ENCODE measurements at places on chromosomes 2 and 18.

DNA sequence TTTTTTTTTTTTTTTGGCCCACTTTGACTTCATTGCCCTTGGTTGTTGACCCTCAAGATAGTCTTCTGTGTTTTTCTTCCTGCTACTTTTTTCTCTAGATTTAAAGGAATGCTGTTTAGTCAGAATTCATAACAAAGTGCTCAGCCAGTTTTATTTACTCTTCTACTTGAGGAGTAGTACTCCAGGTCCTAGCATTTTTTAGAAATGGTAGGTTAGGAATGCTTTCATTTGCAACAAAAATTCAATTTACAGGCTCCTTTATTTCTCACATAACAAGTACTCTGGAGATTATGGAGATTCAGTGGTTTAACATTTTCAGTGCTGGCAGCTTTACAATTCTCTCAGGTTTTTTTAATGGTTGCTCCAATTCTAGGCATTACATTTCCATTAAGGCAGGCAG is 58.2 kb downstream of the KIAA1328 start:
- DNase-seq: no peak

- DNase-seq: no peak
Observed at GRCh38 chr2:176691471-176691870, 422.2 kb downstream of the MTX2 start.

DNA sequence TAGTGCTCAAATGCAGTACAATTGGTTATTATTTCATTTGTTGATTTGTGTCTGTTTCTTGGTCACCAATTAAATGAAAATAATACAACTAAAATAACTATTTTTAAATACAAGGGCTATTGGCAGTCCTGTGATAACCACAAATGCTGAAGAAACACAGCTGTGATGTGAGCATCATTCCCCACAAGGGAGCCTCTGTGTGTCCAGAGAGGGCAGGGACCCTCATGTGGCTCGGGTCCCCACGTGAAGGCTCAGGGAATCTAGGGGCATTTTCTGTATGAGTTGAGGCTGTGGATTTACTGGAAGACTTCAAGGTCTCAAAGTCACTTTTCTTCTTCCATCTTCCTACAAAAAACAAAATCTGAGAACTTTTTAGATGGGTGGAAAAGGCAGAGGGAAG is 316.1 kb upstream of the RAB12 start:
- DNase-seq: no peak

GRCh38 chr2:237281836-237282306 is 132.1 kb downstream of the COL6A3 start:
- DNase-seq: no peak

DNA sequence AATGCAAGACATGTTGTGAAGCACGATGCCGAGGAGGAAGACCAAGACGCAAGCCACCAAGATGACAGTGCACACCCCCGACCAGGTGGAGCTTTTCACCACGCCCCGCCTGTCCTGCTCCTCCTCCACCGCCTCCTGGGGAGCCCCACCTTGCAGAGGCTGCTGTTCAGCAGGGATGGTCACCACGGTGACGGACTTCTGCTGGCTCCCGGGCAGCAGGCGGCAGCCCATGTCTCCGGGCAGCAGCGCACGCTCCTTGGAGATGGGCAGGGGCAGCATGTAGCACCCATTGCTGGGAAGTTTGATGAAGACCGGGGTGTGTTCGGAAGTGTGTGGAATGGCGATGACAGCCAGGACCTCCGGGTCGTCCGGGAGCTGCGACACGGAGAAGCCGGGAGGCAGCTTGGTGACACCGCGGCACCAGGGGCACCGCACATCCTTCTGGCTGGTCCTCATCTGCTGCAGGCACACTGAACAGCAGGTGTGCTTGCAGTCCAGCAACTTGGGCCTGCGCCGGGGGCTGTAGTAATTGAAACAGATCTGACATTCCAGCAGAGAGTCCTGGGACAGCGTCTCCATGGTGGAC is 76.8 kb downstream of the RNF152 start:
- DNase-seq: no peak

DNA sequence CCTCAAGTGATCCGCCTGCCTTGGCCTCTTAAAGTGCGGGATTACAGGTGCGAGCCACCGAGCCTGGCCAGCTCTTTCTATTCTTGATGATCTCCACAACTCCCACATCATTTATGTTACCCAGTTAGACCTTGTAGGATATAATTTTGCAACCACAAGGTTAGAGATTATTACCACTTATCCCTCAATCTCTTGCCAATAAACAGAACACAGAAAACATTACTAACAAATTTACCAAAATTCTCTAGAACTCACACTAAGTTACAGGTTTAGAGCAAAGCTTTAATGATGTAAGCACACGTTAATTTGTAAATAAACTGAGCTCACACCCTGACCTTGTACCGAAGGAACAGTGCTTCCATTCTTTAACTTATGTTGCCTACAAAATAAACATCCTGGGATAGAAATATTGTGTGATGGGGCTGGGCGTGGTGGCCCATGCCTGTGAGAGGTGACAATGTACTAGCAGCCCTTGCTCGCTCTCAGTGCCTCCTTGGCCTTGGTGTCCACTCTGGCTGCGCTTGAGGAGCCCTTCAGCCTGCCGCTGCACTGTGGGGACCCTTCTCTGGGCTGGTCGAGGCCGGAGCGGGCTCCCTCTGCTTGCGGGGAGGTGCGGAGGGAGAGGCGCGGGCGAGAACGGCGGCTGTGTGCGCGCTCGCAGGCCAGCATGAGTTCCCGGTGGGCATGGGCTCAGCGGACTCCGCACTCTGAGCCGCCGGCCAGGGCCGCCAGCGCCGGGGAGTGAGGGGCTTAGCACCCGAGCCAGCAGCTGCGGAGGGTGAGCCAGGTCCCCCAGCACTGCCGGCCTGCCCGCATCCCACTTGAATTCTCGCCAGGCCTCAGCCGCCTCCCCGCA is 42.1 kb upstream of the ITSN2 start:
- DNase-seq: no peak

GRCh38 chr2:134079373-134079772 is 174.5 kb upstream of the MGAT5 start:
- no peak for DNase-seq

- no peak for DNase-seq
Observed at GRCh38 chr2:223469270-223470046, 132.7 kb downstream of the SCG2 start.

DNA sequence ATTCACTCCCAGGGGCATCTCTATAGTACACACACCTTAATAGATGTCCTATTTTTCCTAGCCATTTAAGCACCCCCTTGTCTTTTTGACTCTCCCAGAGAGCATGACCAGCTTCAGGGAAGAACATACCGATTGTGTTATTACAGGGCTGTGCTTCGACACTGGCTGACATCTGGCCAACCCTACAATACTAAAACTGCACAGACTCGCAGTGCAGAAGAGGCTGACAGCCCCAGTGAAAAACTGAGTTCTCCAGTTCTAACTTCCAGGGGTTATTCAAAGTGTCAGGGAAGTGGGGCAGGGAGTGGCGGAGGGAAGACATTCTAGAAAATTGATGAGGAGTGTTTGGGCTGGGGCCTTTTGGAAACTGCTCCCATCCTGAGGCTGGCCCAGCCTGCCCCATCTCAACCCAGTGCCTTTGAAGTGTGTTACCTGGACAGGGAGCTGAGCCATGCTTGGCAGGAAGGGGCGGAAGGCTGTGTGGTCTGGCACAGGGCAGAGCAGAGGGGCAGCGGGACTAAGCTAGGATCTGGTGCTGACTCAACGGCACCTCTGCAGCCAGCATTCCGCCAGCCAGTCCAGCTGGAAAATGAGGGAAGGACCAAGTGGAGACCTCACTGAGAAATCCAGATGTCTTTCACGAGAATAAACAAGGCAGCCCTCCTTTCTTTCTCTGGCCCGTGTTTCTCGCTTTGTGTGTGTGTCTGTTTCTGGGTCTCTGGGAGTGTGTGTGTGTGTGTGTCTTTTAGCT is 15.4 kb upstream of the IGFBP5 start:
- DNase-seq: no peak

DNA sequence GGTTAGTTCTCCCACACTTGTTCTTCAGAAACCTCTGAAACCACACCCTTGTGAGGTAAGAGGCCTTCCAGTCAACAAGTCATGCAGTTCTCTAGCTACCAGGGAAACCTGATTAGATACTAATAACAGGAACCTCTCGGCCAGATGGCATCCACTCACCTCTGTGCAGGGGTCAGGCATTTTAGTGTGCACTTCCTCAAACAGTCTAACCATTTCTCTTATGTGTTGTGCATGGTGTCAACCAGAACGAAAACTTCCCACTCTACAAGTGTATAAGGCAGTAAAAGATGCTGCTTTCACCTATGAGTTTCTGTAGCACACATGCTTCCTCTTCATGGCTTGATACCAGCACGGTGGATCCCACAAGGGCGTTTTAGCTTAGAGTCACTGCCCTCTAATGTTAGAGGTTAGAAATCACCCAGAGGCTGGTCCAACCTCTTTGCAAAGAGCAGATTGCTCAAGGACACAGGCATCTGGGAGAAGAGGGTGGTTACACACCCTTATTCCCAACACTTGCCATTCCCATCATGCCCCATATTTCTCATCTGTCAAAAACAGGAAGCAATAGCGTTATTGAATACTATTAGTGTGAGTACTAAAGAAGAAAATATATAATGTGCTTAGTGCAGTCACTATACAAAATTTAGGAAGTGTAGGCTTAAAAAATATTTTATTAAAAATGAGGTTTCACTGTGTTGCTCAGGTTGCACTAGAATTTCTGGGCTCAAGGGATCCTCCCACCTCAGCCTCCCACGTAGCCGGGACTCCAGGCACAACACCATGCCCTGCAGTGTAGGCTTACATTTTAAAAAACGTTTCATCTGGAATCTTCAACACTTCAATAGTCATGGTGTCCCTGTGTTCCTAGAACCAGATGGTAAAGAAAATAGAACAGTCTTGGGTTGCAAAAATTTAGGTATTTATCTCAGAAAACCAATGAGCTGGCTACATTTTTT is 34.5 kb upstream of the RAB31 start:
- no peak for DNase-seq

DNA sequence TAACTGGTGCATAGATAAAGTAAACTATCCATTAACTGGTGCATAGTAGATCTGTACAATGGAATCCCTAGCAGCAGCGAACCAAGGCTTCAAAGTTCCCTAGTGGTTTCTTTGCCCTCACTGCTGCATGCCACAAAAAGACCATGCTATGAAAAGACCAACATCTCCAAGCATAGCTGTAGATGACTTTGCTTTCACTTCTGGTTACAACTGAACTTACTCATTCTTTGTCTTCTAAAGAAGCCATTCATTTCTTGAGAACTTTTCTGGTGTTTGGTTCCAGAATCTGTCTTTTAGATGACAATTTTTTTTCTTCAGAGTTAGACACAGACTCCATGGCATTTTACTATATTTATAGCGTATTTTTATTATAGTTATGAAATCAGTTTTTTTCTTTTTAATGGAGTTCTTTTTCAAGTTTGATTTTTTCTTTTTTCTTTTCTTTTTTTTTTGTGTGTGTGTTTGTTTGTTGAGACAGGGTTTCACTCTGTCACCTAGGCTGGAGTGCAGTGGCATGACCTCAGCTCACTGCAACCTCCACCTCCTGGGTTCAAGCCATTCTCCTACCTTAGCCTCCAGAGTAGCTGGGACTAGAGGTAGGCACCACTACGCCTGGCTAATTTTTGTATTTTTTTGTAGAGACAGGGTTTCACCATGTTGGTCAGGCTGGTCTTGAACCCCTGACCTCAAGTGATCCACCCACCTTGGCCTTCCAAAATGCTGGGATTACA is 63.6 kb downstream of the SLC35F5 start:
- no peak for DNase-seq

- no peak for DNase-seq
Observed at GRCh38 chr2:106062627-106063026, 131.5 kb downstream of the UXS1 start.

GRCh38 chr2:68714866-68715265 is 19.7 kb upstream of the ARHGAP25 start:
- no peak for DNase-seq

DNA sequence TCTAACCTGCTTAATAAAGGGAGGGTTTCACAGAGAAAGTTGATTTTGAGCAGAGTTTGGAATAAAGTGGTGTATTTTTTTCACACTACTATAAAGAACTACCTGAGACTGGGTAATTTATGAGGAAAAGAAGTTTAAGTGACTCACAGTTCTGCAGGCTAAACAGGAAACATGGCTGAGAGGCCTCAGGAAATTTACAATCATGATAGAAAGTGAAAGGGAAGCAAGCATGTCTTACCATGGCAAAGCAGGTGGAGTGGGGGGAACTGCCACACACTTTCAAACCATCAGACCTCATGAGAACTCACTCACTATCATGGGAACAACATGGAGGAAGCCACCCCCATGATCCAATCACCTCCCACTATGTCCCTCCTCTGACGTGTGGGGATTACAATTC is 546.7 kb downstream of the EPHA4 start:
- no peak for DNase-seq

DNA sequence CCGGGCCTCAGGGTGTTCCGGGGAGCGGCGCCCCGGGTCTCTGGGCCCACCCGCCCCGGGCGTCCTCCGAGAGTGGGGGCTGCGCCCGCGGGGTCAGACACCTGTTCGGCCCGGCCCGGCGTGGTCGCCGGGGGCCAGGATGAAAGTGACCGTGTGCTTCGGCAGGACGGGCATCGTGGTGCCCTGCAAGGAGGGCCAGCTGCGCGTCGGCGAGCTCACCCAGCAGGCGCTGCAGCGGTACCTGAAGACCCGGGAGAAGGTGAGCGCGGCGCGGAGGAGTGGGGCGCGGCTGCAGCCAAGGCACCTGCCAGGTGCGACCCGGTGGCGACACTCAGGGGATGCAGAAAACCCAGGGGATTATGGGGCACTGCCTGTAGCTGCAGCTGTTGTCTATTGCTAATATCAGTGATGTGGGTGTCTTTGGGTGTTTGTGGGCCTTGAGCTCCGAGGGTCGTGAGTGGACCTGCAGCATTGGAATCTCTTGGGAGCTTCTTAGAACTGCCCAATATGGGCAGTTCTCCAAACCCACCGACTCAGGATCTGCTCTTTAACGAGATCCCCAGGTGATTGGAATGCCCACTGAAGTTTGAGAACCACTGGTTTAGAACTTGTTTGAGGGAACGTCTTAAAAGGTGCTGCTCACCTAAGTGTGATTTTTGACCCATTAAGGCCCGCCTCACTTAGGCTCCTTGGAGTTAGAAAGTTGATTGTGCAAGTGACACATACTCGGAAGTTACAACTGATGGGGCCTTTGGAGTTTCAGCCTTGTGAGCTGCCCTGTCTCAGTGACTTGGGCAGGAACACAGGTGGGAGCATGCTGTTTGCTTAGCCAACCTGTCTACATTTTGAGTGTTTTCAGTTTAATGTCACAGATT is 823 bp downstream of the PARD3B start:
- no peak for DNase-seq

DNA sequence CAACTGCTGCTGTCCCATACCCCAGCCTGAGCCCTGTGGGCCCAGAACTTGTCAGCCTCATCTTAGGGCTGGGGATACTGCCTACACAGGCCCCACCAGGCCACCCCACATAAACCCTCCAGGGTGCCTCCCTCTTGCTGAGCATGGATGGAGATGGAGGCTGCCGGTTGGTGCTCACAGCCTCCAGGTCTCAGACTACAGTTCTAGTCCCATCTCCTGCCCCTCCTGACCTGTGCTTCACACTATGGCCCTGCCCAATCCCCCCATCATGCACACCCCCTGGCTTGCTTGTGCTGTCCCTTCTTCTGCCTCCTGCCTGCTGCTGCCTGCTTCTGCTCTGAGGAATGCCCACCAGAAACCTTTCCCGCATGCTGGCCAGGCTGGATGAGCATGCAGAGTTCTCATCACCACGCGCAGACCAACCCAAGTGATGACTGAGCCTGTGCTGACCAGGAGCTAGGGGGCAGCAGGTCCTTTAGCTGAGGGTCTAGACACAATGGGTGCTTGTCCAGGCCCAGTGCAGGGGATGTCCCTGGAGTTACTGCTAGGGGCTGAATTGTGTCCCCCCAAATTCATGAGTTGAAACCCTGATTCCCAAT is 138.4 kb upstream of the HS6ST1 start:
- no peak for DNase-seq
